NCI-H2107 (cell line): ENCODE measurements at places on chromosomes 6 and 20.

GRCh38 chr6:153942361-153942760 lies 96.7 kb upstream of the OPRM1 start:
- no peak for DNase-seq

DNA sequence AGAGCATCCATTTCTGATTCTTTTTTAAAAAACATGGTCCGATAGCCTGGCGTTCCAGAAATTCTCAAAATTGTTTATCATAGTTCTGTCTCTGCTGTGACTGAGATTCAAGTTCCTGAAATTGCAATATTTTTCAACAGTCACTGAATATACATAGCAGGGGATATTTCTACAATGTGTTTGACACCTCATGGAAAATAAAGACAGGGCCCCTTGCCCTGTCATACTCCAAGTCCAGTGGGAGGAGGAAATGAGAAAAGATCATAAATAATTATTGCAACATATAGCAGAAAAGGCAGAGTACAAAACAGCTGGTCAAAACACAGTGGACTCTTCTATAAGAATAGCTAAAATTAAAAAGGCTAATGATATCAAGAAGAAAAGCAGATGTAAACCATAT lies 234.8 kb upstream of the SPTLC3 start:
- DNase-seq: no peak

DNA sequence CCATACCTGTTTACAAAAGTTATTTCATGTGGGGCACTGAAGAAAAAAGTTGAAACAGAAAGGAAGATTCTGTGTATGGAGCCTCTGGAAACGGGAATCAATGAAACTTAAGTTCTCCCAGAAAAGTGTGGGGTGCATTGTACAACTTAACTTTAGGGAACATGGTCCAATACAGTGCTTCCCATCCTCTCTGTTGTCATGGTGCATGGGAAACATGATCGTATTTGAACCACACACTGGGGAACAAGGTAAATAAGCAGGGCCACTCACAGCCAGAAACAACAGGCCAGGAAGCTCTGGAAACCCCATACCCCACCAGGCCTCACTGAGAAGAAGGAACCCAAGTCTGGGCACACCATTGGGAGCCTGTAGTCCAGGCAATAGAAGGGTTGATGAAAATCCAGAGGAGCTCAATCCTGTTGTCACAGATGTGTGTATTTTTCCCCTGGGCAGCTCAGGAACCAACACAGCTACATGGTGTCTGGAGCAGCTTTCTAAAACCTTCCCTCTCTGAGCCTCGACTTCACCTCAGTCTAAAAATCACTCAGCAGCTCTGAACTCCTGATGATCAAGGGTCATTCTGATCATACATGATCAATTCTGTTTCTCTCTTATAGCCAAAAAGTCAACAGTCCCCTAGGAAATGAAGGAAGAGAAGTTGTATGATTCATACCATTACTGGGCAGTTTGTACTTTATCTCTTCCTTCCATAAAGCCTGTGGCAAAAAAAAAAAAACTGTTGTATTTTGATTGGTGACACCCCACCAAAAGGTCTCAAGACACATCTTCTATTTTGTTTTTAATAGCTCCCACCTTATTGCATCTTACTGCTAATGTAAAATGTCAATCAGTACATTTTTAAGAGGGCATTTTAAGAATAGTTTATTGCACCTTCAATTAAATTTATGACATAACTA lies 198.5 kb upstream of the TAB2 start:
- no peak for DNase-seq

GRCh38 chr20:24963672-24964505 lies 14.8 kb downstream of the CST7 start:
- no peak for DNase-seq

GRCh38 chr20:37565134-37565811 lies 37.6 kb upstream of the BLCAP start:
- DNase-seq: no peak

DNA sequence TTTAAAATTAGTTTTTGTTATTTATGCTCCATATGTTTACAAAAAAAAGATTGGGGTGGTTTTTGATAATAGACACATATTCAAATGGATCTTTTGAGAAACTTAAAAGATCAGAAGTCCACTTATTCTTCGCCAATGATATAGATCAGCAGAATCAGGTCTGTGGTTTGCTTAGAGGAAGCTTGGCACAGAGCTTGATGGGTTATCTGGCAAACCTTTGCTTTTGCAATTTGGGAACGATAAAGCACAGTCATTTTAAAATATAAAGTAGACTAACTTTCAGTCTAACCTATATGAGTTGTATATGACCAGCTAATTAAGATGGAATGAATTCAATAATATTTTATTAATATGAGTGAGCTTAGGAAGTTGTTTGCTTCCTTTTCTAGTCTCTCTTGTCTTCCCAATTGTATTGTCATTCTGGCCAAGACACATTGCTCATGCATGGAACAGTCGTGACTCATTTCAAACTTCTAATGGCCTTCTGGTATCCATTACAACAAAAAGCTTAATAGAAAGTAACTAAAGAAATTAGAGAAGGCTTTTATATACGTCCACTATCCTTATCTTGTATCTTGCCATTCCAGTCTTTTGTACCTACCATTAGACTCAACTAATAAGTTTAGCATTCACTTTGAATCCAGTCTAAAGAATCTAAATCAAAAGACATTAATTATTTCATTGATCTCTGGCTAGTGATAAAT lies 118.7 kb downstream of the TBX18 start:
- no peak for DNase-seq

DNA sequence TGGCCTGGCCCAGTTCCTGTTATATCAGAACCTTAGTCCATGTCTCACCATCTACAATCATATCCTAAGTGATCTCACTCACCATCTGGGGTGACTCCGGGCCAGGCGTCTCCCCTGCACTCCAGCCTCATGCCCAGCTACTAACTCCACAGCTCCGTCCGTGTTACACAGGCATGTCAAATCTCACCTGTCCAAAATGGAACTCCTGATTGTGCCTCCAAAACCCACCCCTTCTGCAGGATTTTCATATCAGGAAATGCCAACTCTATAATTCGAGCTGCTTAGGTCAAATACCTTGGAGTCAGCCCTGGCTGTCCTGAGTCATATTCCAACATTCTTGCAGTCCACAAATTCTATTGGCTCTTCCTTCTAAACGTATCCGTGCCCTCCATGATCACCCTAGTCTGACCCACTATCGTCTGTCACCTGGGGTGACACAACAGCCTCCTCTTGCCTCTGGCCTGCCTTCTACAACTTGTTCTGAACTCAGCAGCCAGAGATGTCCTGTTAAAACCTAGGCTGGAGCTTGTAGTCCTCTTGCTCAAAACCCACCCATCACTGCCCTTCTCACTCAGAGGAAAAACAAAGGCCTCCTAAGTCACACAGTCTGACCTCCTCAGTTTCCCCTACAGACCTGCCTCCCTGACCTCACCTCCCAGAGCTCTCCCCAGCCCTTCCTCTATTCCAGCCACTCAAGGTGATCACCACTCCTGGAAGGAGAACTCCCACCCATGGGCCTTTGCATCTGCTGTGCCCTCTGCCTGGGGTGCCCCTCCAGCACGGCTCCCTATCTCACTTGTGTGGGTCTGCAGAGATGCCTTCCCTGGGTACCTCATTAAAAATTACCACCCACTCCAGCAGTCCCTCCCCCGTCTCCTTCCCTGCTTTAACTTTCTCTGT lies 85.3 kb upstream of the SIRPA start:
- DNase-seq: no peak

DNA sequence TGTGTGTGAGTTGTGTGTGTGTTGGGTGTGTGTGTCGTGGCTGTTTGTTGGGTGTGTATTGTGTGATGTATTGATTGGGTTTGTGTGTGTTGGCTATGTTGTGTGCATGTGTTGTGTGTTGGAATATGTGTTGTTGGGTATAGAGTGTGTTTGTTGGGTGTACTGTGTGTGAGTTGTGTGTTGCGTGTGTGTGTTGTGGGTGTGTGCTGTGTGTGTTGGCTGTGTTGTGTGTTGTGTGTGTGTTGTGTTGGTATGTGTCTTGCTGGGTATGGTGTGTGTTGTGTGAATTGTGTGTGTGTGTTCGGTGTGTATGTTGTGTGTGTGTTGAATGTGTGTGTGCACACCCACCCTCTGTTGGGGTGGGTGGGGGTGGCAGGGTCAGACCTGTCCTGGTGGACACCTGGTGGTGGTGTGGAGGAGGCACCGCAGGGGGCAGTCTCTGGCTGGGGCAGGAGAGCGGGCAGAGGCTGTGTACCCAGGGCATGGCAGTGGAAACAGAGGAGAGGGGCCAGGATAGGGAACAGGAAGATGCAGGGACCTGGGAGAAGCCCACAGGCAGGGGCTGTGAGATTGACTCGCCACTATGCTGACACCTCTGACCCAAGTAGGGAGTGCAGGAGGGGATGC lies 25.5 kb upstream of the PXDC1 start:
- no peak for DNase-seq

DNA sequence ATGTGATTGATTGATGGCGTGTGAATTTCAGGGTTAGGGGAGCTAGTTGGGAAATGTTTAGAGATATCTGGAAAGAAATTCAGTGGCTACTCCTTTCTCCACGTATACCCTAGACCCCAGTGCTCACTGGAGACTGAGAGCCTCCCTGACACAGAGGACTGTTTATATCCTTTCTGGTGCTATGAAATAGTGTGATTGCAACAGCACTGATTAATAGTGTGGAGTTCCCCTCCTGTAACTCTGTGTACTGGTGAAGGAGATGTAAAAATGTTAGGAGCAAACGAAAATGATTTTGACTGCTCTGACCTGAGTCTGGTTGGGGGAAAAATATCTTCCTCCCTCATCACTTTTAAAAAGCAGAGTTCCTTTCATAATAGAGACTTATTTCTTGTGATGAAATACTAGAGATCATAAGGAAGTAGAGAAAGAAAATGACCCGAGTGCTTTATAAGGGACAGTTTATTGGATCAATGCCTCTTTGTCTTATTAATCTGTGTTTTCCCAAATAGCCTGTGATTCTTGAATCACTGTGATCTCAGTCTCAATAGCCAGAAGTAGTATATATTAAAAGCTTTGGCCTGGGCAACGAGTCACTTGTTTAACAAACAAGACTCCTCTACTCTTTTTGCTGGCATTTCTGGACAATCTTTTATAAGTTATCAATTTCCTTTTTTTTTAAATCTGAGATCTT lies 92.3 kb downstream of the RNF182 start:
- DNase-seq: no peak

DNA sequence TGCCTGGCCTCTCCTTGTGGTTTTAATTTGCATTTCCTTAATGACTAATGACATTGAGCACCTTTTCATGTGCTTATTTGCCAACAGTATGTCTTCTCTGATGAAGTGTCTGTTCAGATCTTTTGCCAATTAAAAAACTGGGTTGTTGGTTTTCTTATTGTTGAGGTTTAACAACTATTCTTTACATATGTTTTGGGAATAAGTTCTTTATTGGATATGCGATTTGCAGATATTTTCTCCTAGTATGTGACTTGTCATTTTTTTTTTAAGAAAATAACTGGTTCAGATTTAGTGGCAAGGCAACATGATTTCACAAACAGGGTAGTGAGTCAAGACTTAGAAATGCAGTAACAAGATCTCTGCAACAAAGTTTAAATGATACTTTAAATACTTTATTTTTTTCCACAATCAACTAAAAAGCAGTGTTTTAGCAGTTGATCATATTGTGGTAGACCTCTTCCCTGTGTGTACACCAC lies 67.8 kb downstream of the TIAM2 start:
- no peak for DNase-seq

- no peak for DNase-seq
Measured at GRCh38 chr6:119307056-119307455, 42.5 kb downstream of the MAN1A1 start.

GRCh38 chr20:50372770-50373088 lies 137.5 kb upstream of the PTPN1 start:
- no peak for DNase-seq

DNA sequence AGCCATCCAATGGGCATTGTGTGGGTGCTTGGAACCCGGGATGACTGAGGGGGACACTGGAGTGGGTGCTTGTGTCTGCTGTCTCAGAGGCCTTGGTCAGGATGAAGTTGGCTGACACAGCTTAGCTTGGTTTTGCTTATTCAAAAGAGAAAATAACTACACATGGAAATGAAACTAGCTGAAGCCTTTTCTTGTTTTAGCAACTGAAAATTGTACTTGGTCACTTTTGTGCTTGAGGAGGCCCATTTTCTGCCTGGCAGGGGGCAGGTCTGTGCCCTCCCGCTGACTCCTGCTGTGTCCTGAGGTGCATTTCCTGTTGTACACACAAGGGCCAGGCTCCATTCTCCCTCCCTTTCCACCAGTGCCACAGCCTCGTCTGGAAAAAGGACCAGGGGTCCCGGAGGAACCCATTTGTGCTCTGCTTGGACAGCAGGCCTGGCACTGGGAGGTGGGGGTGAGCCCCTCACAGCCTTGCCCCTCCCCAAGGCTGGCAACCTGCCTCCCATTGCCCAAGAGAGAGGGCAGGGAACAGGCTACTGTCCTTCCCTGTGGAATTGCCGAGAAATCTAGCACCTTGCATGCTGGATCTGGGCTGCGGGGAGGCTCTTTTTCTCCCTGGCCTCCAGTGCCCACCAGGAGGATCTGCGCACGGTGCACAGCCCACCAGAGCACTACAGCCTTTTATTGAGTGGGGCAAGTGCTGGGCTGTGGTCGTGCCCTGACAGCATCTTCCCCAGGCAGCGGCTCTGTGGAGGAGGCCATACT lies 49.4 kb downstream of the PYGB start:
- no peak for DNase-seq

GRCh38 chr6:36118550-36119107 lies 11.7 kb upstream of the MAPK13 start:
- DNase-seq: no peak

DNA sequence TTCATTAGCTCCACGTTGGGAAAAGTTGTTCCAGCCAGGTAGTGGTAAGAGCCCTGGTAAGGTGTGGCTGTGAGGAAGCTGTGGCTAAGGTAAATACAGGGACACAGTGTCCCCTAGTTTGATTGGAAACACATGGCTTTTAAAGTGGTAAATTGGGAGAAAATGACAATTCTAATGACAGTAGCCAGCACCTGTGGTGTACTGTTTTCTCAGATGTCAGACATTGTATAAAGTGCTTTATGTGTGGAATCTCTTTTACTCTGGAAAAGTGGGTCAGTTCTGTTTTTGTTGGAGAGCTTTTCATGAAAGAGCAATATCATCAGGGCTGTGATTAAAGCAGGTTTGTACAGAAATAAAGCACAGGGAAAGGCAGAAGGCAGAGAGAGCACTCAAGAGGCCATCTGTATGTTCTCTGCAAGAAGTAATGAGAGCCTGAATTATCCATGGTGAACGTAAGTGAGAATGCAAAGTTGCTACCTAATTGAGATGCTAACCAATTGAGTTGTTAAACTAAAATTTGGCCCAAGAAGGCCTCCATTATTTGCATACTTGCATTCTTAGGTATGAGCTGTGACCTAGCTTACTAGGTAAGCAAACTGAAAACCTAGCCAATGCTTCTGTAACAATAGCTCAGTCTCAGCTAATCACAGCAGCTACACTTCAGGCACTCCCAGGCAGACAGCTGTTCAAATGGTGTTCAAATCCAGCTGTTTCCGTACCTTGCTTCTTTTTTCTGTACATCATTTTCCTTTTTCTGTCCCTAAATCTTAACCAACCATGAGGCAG lies 28.2 kb downstream of the MRAP2 start:
- DNase-seq: no peak
